ENCODE measurements at places on chromosomes 2 and 18.

DNA sequence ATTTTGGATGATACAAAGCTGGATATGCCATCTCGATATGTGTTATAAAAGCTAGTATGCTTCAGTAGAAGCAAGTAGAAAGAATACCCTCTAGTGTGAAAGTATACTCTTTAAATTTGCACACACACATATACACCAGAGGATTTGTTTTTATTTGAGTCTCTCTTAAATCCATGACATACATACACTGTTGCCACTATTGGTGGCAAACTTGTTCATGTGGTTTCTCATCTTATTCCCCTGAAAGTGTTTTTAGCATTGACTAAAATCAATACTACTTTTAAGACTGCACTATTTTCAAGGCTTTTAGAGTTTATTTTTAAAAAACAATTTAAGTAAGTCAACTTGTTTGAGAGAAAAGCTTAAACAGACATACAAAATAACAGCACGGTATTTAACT lies 137.4 kb downstream of the IKZF2 start:
- no peak for DNase-seq

DNA sequence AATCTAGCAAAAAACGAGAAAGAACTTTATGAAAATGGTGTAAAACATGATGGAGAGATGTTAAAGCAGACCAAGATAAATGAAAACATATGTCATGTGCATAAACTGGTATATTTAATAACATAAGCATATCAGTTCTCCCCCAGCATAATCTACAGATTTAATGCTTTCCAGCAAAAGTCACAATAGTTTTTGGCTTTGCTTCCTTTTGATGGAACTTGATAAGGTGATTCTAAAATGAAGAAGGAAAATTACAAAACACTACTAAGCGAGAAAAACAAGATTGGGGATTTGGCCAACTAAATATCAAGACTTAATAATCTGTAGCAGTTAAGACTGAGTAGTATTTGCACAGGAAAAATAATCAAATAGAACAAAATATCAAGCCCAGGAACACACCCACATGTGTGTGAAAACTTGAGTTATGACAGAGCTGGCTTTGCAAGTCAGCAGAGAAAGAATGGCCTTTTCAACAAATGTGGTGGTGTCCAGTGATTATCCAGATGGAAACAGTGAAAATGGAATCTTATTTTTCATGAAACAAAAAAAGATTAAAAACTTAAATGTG lies 83.7 kb upstream of the L3MBTL4 start:
- DNase-seq, result no peak

- no peak for DNase-seq
Measured at GRCh38 chr18:35616074-35616473, 34.5 kb downstream of the GALNT1 start.

- no peak for DNase-seq
Measured at GRCh38 chr2:235170536-235171521, 219.0 kb downstream of the SH3BP4 start.

GRCh38 chr2:60470340-60470739 lies 83.1 kb downstream of the BCL11A start:
- no peak for DNase-seq

DNA sequence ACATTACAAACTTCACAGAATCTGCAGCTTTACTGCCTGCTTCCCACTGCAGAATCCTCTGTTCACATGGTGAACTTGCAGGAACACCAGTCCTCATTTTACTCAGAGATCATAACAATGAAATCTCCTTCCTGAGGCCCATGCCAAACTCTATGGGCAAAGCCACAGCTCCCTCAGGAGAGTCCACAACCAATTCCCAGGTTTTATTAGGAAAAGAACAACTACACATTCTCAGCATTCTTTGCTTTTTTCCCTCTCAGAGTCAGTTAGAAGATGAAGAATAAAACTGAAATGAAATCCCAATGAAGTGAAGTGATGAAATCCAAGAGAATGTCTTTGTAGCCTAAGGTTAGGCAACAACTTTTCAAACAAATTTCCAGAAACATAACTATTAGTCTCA lies 233.7 kb downstream of the DSEL start:
- DNase-seq, result no peak

DNA sequence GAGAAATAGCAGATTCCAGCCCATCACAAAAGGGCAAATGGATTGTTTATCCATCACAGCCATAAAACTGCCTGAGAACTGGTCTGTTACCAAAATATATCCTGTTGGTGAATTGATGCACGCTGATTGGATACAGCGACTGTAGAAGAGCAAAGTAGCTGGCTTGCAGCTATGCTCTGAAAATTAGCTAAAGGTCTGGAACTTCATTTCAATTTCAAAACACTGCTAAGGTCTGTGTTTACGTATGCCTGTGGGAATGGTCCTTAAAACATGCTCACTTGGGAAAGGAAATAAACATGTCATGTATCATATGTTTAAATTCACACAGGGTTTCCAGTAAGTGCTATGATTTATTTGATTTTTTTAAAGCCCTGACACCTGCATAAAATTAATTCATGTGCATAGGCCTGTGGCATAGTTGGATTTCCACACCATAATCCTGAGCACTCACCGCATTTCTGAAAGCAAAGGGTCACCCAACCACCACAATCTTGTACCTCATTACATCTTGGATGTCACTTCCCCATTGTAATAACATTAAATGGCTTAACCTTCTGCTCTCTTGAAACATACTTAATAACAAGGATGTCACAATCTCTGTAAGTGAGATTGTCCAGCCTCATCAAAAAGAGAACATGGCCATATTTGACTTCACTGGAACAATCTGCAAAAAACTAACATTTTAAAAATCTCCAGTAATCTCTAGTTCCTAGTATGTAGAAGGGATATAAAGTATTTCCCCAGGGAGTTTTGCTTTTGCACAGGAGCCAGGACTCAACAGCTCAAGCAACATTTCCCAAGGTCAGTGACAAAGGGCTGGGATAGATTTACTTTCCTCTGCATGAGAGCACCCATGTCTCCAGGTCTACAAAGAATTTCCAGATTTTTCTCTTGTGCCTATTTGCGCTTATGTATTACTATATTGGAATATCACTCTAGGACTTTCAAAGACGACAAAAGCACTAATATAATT lies 109.8 kb downstream of the FARSB start:
- no peak for DNase-seq

GRCh38 chr2:71385012-71385411 lies 53.4 kb downstream of the ZNF638 start:
- no peak for DNase-seq

DNA sequence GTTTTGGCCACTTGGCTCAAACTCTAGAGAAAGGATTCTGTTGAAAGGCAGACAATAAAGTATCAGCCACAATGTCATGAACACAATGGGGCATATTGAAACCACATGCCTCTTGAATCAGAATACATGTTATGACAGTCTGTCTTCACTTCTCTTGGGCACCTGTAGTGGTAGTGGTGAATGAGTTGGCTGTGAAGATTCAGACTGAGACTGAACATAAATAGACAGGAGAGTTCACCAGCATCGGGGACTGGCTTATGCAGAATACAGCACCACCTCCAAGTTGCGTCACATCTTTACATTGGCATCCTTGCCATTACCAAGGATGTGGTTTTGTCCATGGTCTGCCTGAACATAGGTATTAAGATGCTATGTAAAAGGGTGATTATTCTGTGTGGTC lies 336.8 kb downstream of the MYCN start:
- no peak for DNase-seq

GRCh38 chr2:7618031-7618430 lies 700.8 kb downstream of the RNF144A start:
- no peak for DNase-seq

DNA sequence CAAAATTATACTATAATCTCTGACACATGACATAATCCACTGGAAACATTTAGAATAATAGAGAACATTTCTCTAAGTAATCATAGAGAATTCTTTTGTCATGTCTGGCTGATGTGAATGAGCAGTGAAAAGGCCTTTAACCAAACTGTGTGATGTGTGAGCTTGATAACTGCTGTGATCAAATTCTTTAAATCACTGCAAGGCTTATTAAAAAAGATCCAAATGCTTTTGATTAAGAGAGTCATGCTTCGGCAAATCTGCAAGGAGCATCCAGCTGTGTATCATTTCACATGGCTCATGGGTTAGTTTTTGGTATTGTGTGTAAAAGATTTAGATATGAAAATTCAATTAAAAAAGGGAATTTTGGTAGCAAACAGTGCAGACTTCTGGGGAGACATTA lies 58.6 kb upstream of the TFPI start:
- no peak for DNase-seq

- DNase-seq, result no peak
Measured at GRCh38 chr18:60146220-60146960, 226.2 kb downstream of the MC4R start.

GRCh38 chr2:158366342-158366741 lies 90.2 kb downstream of the CCDC148 start:
- no peak for DNase-seq

DNA sequence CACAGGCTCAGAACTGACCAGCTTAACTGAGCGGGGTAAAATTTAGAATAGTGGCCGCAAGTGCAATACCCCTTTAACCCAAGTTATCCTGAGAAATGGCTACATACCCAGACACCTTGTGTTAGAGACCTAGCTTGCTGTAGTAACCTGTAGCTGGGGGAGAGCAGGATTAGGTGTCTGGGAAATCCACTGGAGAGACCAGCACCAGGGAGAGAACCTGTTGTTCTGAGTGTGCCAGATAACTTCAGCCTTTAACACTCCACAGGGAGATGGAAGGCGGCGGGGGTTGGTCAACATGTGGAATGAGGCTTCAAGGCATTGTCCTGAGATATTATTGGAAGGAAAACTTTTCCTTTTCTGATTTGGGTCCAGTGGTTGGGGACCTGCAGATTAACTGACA lies 356.0 kb downstream of the PTPRM start:
- DNase-seq, result no peak

DNA sequence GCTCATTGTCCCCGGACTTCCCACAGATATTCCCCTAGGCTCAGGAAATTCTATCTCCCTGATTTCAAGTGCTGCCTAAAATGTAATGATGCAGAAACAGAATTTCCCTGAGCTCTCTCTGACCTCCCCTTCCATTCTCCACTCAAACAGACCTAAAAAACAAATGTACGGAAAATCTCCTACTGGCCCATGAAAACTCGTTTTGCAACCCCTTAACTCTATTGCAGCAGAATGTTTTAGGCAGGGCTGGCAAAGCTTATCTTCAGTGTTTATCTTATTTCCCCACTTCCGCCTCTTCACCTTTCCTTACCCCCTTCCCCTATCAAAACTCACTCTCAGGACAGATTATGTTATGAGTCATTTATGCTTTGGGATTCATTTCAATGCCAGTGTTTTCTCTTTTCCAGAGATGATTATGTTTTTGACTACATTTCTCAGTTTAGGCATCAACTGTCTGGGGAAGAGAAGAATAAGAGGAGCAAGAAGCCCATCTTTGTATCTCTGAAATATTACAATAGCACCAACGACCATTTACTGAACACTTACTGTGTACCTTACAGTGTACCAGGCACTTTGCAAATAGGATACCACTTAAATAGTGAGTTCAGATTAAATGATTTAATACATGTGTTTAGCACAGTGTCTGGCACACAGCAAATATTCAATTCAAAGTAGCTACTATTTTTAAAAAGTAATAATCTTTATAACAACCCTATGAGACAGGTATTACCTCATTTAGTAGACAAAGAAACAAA lies 53.9 kb upstream of the STPG4 start:
- DNase-seq, result no peak

DNA sequence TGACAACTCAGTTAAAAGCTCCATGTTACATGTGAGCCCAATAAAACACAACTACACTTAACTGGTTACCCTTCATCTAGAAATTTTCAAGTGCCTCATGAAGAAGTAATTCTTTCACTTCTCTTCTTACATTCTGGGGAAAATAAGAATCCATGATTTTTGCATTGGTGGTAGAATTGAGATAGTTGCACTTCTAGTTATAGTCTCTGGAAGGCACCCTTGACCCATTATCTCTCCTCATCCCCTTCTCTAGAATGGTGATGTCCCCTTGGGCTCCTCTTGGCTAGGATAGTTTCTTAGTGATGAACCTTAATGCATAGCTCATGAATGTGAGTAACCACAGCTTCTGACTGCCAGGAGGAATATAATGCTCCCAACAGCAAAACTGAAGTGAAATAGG lies 3.6 kb downstream of the LGALSL start:
- DNase-seq, result no peak

DNA sequence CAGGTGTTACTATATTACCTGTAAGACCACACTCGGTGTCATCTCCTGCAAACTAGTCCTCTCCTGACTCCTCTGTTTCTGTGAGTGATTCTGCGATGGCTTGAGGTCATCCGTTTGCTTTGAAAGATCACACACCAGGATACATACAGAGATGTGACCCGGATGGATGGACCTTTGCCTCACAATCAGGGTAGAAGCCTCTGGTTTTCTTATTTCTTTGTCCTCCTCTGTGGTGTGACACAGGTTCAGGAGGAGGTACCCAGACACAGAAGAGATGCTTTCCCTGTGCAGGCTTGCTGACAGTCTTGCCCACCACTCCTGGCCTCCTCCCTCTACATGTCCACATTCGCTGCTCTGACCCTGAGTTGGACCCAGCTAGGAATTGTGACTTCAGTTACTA lies 34.6 kb downstream of the PSD4 start:
- DNase-seq, result no peak

- no peak for DNase-seq
Measured at GRCh38 chr2:207227062-207227748, 61.5 kb upstream of the KLF7 start.

GRCh38 chr2:42954227-42954962 lies 162.0 kb upstream of the HAAO start:
- no peak for DNase-seq

DNA sequence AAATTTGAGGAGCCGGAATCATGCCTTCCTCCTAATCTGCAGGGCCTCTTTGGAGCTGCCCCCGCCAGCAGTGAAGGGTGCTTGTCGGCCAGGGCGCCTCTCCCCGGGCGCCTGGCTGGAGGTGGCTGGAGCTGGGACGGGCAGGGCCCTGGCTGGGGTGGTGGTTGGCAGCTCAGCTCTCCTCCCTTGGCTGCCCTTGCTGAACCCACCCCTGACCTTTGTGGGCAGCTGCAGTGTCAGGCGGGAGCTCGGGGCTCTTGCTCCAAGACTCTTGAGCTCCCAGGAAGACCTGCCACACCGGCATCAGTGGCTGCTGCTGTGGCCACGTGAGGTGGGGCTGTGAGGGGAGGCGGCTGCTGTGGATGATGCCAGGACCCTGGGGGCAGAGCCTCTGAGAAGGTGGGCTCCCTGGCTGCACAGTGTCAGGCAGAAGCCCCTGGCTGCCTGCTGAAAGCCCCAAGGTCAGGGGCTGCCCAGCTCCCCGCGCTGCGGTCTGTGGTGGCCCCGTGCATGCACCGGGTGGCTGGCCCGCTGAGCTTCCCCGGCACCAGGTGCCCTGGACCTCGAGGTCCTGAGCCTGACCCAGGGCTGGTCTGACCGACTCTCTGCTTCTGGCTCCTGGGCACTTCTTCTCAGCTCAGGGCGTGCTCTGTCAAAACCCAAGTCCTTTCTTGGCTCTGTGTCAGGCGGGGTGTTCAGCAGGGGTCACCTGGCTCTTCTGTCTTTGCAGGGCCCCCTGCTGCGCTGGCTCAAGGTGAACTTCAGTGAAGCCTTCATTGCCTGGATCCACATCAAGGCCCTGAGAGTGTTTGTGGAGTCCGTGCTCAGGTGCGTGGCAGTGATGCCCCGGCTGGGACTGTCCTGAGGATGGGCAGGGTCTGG lies 34.5 kb downstream of the PDIA6 start:
- no peak for DNase-seq

- DNase-seq, result no peak
Measured at GRCh38 chr2:26537069-26537825, 59.3 kb upstream of the OTOF start.

GRCh38 chr2:178101321-178102079 lies 10.7 kb upstream of the RBM45 start:
- DNase-seq, result no peak

- DNase-seq, result no peak
Measured at GRCh38 chr2:234231460-234231859, 181.0 kb downstream of the SPP2 start.
